ENCODE measurements at places on chromosomes 3 and 15.

- DNase-seq, result no peak
These were observed 47.5 kb downstream of the ZNF609 start for GRCh38 chr15:64507845-64508244.

- DNase-seq, result no peak
These were observed 86.4 kb downstream of the POLR2M start for GRCh38 chr15:57792724-57793449.

GRCh38 chr3:31225923-31226322, 306.8 kb upstream of the STT3B start:
- no peak for DNase-seq

GRCh38 chr3:139052802-139053600, 8.3 kb upstream of the PRR23C start:
- no peak for DNase-seq

GRCh38 chr3:60953351-60953750, 297.9 kb downstream of the FHIT start:
- DNase-seq, result no peak

- DNase-seq, result peak; percentile 56
These were observed 110.8 kb downstream of the TBC1D2B start for GRCh38 chr15:77966540-77967234.

DNA sequence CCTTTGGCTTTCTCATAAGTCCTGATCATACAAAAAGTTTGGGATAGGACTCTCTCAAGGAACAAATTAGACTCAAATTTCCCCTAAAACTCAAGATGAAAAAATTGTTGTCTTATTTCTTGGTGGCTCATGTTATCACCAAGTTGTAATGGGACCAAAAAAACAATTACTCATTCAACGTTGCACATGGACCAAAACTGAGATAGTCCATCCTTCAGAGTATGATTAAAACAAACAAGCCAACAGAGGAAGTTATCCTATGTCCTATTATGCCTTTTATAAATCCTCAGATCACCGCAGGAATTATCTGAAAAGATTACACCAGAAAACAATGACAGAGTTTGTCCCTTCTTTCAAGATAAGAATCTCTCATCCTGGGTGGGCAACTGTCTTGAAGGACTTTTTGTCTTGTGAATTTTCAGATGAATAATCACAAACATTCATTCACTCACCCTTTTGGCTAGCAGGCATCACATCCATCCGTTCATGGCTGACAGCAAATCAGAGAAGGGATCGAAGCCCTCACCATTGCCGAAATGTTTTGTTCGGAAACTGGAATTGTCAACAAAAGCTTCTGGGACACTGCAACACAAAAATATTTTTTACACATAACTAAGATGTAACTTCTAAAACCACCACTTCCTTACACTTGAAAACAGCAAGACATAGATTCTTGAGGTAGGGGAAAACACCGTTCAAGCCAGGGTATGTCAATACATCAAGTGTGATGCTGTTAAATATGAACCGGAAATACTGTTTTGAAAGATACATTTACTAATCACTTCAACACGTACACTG, 90.4 kb downstream of the FOXP1 start:
- DNase-seq, result no peak

DNA sequence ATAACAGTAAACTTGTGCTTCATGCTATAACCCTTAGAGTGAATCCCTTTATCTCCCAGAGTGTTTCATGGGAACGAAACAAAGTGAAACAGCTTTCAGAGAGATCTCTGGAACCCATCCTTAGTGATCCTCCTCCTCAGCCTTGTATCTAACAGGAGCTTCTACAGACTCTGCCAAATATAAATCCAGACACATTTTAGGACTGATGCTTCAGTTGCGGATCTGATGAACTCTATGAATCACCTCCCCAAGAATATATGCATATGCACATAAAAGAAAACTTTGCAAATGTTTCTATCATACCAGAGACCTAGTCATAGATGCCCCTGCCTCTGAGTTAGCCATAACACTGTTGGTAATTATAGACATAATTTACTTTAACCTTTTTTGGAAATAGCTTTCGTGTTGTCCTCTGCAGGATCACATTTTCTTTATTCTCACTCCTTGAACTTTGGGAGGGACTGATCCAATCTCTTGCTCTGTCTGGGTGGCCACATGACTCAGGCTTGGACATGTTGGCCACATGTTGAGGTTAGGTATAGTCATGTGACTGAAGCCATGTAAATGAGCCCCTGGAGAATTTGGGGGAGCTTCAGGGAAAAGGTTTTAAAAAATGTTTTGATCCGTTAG, 306.4 kb upstream of the CNTN3 start:
- no peak for DNase-seq

GRCh38 chr15:52912172-52912571, 122.0 kb upstream of the ONECUT1 start:
- no peak for DNase-seq

- peak; percentile 42 for DNase-seq
These were observed 59.6 kb upstream of the P3H2 start for GRCh38 chr3:190180268-190180667.

DNA sequence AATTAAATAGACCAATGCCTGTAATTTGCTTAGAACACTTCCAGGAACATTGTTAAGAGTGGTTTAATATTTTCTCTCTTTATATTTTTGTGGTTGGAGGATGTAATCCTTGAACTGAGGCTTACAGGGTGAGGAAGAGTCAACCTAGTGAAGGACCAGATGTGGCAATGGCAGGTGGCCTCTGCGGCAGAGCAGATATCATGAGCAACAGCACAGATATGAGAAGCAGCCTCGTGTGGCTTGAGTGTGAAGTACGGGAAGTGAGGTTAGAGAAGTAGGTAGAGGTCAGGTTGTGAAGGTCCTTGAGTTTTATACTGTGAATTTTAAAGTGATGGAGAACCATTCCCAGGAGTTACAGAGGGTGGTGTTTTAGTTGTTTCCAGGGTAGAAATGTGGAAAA, 417.6 kb upstream of the SUCLG2 start:
- DNase-seq, result no peak

GRCh38 chr15:88480981-88481380, 13.5 kb downstream of the MRPS11 start:
- DNase-seq, result no peak

- no peak for DNase-seq
These were observed 41.3 kb upstream of the GCNT3 start for GRCh38 chr15:59570315-59570714.

- DNase-seq, result no peak
These were observed 335.0 kb downstream of the MECOM start for GRCh38 chr3:169328471-169328870.

DNA sequence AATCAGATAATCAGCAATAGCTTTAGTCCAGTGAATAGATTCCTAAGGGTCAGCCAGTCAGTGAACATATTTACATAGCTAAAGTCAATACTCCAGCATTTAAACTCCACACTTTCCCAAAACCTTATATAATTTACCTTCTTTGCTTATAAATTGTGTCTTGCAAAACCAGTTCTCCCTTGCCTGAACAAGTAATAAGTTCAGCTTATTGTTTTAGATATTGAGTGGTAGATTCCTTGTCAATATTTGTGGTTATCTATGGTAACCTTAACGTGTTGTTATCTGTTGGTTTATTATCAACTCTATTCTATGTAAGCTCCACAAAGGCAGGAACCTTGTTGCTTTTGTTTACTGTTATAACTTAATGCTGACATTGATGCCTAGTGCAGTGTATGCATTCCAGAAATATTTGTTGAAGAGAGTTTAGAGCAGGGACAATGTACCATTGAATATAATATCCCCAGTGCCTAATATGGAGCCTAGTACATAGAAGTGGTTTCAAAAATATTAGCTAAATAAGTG, 24.0 kb downstream of the PLSCR5 start:
- DNase-seq, result no peak

GRCh38 chr3:44439499-44440295, 37.8 kb downstream of the ZNF445 start:
- peak; percentile 95 for DNase-seq

- no peak for DNase-seq
These were observed 10.3 kb upstream of the IL12A start for GRCh38 chr3:159978353-159978752.

DNA sequence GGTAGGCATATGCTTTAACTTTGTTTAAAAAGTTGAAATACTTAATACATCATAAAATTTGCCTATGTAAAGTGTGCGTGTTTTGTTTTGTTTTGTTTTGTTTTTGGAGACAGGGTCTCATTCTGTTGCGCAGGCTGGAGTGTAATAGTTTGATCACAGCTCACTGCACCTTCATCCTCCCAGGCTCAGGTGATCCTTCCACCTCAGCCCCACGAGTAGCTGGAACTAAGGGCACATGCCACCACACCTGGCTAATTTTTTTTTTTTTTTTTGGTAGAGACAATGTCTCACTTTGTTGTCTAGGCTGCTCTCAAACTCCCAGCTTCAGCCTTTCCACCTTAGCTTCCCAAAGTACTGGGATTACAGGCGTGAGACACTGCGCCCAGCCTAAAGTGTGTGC, 42.5 kb downstream of the RAB7A start:
- DNase-seq, result no peak

GRCh38 chr3:143203848-143204247, 84.3 kb downstream of the CHST2 start:
- DNase-seq, result no peak

DNA sequence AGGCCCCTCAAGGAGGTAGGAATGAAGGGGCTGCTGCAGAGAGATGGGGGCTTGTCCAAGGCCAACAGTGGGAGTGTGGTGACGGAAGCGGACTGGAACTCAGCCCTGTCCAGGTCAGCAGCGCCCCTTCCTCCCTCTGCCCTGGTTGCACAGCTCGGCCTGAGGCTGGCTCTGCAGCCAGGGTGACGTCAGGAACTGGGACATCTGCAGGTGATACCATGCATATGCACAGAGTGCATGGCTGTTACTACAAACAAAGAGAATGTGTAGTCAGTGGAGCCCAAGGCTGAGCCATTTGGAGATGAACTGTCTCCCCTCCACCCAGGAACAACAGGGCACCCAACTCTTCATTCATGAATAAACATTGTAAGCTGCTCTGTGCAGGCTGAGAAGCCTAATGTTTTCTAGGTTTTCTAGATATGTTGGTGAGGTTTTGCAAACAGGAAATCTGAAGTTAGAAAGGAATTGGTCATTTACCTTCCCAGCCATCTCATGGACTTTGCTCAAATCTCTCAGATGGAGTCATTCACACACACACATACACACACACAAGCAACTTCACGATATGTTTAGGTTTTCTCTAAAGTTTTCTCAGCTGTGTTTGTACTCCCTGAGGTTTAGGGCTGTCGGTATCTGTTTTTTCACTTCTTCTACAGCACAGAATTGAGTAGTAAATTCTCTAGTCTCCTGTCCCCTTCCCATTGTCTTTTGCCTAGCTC, 117.2 kb downstream of the TLE3 start:
- no peak for DNase-seq

DNA sequence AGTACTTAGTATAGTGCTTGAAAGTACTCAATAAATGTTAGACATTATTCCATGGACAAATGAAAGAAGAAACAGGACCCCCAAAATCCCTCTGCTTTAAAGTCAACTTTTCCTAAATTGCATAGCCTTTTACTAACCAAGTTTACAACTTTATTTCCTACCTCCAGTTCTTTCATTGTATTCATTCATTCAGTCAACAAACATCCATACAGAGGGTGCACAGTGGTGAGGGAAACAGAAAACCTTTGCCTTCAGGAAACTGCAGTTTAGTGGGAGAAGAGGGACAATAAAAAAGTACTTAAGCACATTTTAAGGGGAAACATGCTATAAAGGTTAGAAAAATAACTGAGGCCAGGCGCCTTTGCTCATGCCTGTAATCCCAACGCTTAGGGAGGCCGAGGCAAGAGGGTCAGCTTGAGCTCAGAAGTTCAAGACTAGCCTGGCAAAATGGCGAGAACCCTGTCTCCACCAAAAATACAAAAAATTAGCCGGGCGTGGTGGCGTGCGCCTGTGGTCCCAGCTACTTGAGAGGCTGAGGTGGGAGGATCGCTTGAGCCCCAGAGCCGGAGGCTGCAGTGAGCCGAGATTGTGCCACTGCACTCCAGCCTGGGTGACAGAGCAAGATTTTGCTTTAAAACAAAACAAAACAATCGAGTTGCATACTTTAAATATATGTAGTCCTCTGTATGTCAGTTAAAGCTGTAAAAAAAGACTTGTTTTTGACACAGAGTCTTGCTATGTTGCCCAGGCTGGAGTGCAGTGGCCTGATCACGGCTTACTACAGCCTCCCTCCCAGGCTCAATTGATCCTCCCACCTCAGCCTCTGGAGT, 1.1 kb upstream of the DENND4A start:
- DNase-seq, result no peak

DNA sequence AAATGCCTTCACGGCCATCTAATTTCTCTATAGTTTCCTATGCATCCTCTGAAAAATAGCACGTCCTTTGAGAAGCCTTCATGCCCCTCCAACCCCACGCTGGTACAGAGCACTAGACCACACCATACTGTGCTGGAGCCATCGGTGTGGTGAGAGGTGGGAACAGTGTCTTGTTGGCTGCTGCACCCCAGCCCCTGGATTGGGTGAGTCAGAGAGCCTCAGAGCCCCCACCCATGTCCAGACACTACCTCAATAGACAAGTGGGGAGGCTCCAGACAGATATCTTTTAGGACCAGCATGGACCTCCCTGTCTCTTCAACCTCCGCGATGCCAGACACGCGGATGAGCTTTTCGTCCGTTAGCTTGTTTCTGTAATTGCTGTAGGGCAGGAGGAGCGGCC, 12.1 kb upstream of the TGM5 start:
- no peak for DNase-seq

- no peak for DNase-seq
These were observed 24.4 kb downstream of the KLHL25 start for GRCh38 chr15:85770096-85771041.

GRCh38 chr3:45528429-45528828, 66.1 kb upstream of the LIMD1 start:
- DNase-seq, result peak; percentile 84

- DNase-seq, result peak; percentile 13
These were observed 26.6 kb downstream of the TMEM45A start for GRCh38 chr3:100518983-100519382.

- DNase-seq, result no peak
These were observed 192.6 kb downstream of the FMN1 start for GRCh38 chr15:33001926-33002325.

DNA sequence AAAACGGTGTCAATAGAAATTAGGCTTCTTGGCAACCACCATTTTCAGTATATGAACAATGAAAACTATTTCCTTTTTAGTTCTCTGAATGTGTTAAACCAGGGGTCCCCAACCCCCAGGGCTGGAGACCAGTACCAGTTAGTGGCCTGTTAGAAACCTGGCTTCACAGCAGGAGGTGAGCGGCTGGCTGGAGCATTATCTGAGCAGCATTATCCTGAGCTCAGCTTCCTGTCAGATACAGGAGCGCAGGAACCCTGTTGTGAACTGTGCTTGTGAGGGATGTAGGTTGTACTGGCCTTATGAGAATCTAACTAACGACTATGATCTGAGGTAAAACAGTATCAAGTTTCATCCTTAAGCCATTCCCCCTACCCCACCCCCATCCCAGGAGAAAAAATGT, 328.7 kb downstream of the ZBBX start:
- DNase-seq, result no peak
